ENCODE measurements at places on chromosomes 7 and 10.

- no peak for DNase-seq
Measured at GRCh38 chr7:106041140-106041717, 70.9 kb downstream of the SYPL1 start.

DNA sequence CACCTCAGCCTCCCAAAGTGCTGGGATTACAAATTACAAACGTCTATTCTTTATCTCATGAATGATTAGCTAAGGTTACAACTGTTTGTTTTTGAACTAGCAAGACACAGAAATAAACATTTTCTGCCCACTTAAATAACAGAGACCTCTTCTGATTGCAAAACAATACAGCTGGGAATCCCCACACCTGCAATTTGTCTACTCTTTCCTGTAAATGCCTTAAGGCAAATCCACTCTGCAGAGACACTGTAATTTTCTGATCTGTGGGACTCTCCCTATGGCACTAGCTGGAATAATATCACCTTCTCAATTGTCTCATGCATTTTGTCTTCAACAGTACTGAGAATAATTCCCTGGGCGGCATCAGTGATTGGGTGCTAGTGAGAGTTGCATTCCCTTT is 149.3 kb upstream of the FAM3C start:
- no peak for DNase-seq

- no peak for DNase-seq
Measured at GRCh38 chr10:110058212-110058611, 50.4 kb downstream of the ADD3 start.

DNA sequence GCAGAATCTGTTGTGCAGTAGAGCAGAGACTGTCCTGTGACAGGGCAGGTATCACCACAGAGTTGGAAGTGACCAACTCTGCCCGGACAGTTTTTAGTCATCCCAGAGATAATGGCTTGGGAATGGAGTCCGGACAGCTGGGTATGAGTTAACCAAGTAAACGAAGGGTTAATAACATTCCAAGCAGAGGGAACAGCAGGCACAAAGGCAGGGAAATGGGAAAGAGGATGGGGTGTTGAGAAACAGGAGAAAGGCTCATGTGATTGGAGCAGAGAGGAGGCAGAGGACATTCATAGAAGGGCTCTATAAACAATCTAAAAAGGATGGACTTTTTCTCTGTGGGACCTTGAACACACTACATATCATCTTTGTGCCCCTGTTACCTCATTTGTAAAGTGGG is 132.2 kb upstream of the YAE1 start:
- DNase-seq = no peak

- no peak for DNase-seq
Measured at GRCh38 chr7:37504801-37505200, 56.1 kb upstream of the ELMO1 start.

DNA sequence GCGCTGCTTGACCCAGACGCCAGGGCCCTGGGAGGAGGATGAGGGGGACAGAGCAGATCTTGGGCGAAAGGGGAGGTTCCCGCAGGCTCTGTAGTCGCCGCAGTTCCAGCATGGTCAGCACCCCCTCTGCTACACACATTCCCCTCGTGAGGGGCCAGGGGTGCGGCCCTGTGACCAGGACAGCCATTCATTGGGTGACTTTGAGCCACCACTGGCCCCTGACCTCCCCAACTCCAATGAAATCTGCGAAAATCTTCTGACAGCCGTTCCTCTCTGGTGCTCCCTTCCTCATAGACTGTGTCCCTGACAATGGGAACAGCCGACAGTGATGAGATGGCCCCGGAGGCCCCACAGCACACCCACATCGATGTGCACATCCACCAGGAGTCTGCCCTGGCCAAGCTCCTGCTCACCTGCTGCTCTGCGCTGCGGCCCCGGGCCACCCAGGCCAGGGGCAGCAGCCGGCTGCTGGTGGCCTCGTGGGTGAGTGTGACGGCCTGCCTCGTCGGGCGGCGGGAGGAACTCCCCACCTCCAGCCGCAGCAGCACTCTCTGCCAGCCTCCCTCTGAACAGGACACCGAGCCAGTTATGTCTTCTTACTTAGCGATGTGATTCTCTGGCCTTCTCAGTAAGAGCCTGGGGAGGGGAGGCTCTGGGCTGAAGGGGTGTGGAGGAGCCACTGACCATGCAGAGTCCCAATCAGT is 825 bp downstream of the TMEM176A start:
- no peak for DNase-seq

DNA sequence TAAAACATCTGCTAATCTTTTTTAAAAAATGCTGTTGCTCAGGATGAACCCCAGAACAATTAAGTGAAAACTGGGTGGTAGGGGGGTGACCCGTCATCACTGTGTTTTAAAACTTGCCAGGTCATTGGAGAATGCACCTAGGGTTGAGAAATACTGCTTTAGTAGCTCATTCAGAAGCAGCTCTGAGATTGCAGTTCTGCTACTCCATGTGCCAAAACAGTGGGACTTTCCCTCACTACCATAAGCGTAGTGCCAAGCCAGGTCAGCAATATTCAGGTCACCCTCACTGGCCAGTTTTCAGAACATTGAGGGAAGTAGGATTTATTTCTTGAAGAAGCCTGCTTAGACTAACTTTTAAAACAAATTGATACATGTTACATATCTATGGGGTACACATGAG is 5.2 kb downstream of the STEAP2 start:
- DNase-seq = no peak

DNA sequence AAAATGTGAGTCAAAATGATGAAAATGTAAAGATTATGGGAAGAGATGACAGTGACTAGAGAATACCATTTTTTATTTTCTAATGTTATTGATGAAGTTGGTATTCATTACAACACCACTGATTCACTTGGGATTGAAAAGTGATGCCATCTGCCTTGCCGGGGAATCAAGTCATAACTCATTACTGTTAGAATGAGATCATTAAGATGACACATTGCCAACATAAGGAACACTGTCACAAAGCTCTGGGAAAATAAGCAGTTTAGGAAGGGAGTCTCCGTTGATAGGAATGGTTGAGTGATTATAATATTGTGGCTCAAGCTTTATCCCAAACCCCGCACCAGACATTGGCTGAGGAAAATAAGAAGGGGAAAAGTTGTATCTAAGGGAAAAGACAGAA is 121.5 kb upstream of the PLPP4 start:
- DNase-seq = no peak

DNA sequence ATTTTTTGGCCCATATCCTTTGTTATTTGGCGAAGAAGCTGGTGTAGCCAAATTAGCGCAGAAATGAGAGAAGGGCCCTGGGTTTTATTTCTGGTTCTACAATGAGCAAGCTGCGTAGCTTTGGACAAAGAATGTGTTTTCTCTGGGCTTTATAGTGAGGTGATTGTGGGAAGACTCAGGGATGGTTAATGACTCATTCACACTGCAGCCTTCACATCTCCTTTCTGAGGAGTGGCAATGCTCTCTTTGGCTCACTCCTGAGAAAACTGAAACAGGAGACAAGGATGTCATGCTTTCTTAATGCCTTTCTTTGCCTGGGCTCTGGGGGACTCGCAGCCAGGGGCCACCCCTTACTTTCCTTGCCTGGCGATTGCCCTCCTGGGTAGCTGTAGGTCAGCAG is 271.0 kb upstream of the PODXL start:
- no peak for DNase-seq

GRCh38 chr7:85688712-85689111 is 501.9 kb upstream of the SEMA3D start:
- DNase-seq = no peak

- no peak for DNase-seq
Measured at GRCh38 chr10:121007264-121007663, 156.1 kb downstream of the WDR11 start.

- no peak for DNase-seq
Measured at GRCh38 chr10:103806395-103807187, 48.8 kb downstream of the SH3PXD2A start.

DNA sequence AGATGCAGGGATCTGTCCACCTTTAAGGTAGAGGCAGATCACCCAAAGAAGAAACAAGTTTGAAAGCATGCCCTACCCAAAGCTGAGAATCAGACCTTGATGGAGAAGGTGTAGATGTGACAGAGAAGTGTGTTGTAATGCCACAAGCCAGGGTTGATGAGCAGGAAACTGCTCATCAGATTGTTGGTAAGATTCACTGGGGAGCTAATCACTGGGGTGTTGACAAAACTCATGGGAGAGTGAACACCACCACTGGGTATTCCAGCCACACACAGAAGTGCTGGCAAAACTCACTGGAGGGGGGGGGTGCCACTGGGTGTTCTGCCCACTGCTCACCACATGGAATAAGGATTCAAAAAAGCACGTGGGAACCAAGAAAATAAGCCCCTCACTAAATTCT is 95.2 kb downstream of the IQUB start:
- DNase-seq = no peak

- no peak for DNase-seq
Measured at GRCh38 chr10:114335614-114336013, 68.7 kb downstream of the AFAP1L2 start.

- DNase-seq = no peak
Measured at GRCh38 chr10:129954492-129955315, 9.4 kb downstream of the EBF3 start.

DNA sequence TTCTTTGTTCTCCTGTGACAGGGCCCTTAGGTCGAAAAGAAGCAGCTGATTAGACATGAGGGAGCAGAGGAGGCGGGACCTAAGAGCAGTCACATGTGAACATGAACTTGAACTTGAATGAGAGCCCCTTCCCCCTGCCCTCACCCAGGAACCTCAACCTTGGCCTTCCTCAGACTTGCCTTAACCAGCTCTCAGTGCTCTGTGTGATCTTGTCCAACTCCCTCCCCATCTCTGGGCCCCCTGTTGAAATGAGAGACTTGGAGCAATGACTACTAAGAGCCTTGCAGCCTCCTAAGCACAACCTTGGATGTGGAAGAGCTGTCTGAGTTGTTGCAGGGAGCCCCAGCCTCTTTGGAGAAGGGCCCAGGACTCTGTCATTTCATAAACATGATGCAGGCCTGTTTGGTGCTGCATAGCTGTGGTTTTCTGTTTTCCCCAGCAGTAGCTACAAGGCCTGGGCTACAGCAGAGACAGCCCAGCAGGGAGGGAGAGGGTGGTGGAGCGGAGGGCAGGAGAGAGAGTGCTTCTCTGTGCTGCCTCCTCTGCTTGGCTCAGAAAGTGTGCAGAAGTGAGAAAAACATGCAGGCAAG is 123.9 kb upstream of the ZMIZ1 start:
- DNase-seq = no peak

DNA sequence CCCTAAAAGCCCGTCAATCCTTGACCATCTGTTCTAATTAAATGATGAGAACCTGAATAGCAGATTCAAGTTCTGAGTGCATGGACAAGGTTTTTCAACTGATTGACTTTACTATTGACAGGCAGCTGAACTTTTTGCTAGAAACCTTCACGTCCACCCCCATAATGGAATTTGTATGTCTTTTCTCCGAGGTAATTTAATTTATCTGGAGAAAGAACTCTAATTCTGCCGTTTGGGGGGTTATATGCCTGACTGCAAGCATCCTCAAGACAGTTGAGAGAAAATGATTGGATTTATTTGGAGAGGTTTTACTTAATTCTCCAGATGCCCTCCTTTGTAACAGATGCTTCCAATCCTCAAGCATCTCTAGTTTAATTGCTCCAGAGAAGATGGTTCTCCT is 1053.4 kb upstream of the AUTS2 start:
- no peak for DNase-seq

GRCh38 chr10:5860066-5860465 is 29.6 kb downstream of the ANKRD16 start:
- DNase-seq = no peak

All from hypothalamus (tissue), 51 donors.